ENCODE measurements at places on chromosomes 3 and 15.
A peak's percentile ranks its signal among the peaks of the same experiment; 100 is the strongest.

DNA sequence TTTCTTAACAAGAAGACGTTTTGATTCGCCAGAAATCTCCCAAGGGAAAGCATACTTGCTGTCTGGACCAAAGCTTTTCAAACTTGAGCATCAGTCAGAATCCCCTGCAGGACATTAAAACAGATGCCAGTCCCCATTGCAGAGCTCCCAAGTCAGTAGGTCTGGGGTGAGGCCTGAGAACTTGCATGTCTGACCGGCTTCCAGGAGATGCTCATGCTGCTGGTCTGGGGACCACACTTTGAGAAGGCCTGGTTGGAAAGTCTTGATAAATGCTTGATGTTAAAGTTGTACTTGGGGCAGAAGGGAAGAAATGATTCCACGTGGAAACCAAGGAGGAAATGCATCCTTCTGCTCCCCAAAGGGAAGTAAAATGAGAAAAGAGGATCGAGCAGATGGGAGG is 24.3 kb upstream of the CAV3 start:
- no peak for DNase-seq

DNA sequence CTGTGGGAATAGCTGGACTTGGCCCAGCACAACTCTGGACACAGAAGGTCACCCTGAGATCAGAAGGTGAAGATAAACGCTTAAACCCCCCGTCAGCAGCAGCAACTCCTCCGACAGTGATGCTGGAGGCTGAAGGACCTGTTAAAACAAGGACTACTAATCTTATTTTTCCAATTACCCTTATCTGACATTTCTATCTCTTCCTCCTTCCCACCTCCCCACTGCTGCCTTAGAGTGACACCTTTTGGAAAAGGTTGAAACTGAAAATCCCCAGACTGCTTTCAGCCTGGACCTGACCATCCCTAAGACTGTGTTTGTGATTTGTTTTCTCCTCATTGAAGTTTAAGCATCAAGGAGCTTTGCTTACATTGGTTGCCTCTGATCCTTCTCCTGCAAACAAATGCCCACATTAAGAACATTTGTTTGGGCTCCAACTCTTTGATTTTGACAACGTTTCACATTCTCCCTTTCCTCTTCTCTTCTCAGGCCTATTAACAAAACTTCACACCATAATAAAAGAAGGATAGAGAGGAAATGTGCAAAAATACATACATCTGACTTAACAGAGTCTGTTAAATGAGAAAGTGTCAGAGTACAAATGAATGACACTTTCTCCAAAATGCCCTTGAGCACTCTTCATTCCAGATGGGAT is 410.6 kb upstream of the WNT5A start:
- DNase-seq, result peak; percentile 20

- no peak for DNase-seq
These were observed 30.3 kb downstream of the TPRA1 start for GRCh38 chr3:127560051-127560787.

DNA sequence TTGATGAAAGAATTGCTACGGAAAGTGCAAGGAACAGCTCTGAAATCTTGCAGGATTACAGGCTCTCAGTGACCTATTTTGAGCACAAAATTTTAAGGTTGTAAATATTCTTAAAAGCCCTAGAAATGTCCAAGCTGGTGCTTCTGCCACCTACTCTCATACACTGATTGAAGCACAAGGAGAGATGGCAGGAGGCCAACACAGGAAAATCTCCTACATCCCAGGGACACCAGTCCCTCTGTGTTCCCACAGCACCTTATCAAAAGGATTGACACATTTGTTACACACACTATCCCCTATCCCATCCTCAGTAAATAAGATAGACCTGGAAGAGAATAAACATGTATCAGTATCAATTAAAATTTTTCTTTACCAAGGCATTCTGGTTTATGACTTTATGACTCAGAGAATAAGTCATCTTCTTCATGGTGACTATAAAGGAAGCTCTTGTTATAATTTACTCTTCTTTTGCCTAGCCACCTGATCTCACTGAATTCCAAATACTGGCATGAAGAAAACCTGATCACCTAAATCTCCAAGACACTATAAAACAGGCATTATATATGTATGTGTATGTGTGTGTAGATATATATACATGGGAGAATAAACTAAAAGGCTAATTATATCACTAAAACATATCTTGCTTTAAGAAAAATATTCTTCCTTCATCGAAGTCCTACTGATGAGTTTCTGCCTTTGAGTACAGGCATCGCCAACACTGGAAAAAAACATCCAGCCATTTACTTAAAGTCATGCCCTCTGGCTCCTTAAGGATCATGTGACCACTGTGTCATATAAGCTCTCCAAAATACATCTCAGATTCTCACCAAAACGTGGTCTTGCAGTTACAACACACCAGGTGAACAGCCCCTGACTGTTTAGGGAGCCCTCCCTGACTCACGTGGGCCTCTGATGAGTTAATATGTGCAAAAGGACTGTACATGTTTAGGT is 208.1 kb upstream of the NR2F2 start:
- DNase-seq, result no peak

GRCh38 chr3:12724794-12725193 is 34.3 kb downstream of the TMEM40 start:
- DNase-seq, result no peak

DNA sequence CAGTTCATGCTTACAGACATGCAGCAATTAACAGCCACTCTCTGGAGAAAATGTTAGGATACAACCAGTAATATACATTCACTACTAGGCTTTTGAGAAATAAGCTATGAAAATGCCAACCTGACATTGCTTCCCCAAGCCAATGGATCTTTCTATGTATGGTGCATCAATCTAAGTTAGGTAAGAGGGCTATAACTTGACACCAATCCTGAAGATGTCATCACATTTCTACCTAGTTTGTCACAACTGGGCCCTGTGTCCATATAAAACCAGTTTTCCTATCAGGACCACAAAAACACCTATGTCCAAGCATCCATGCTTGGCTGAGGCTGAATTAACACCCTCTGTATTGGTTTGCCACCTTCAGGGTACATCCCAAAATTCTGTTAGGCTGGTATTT is 13.8 kb upstream of the GPX1 start:
- no peak for DNase-seq

DNA sequence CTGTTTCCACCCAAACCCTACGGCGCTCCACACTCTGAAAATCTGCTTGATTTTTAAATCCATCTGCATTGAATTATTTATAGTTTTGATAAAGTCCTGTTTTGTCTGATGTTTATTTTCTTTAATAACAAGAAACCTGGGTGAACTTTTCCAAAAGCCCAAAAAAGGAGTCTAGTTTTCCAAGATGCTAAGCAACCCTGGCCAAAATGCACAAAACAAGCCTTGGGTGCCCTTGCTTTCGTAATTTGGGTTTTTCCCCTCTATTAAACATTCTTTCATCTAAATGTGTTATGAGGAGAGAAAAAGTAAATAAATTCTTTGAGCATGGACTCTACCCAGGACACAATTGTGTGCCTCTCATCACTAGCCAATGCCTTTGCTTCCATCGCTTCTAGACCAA is 468.9 kb downstream of the MCTP2 start:
- no peak for DNase-seq

GRCh38 chr3:85090495-85090894 is 131.7 kb downstream of the CADM2 start:
- no peak for DNase-seq

DNA sequence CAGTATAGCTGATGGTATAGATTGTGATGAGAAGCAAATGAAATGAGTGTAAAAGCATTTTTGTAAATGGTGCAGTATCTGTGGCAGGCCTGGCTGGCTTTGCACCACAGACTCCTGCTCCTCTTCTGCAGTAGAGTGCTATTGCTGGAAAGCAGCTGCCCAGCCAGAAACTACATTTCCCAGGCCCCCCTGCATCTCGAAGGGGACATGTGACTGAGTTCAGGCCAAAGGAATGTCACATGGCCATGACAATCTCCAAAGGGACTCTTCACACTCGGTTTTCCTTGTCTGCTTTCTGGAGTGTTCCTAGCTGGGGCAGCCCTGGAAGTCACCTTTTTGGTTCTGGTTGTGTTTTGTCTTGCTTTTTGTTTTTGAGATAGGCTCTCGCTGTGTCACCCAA is 277.1 kb downstream of the SUCLG2 start:
- no peak for DNase-seq

DNA sequence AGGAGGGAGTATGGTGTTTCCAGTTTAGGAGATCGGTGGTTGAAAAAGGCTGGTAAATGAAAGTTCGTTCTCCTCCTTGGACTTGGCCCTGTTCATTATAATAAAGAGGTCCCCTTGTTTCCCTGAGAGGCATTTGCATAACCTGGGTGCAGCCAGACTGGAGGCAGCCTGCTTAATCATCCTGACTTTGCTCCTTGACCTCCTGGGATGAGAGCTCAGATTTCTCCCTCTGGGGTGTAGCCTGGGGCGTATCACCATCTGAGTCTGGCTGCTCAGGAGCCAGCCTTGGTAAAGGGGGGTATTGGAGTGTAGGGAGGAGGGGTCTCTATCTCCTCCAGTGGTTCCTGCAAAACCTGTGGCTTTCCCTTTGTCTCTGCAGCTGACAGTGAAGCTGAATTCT is 21.3 kb upstream of the ACAD9 start:
- no peak for DNase-seq

GRCh38 chr15:62087671-62088352 is 21.0 kb downstream of the C2CD4A start:
- DNase-seq, result peak; percentile 18

DNA sequence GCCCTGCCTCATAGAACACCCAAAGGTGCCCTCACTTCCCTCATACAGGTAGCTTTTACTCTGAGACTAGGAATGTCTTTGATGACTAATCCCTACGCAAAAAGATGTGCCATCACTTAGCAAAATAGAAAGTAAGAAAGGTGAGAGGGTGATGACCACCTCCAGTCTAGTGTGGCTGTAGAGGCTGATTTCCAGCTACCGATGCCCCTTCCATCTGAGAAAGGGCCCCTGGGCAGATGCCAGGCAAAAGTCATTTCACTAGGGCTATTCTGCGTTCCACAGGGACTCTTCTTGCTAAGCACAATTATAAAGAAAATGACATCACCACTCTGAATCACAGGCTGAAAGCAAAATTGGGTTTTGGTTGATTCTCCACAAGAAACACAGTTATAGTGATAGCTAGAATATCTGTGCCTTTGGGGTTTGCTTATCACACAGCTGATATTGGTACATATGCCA is 77.4 kb downstream of the RBPMS2 start:
- DNase-seq, result no peak

- DNase-seq, result no peak
These were observed 39.0 kb downstream of the STRIT1 start for GRCh38 chr3:155254445-155254844.

All from NCI-H1417 (cell line).